ENCODE measurements at places on chromosomes 1 and 21. TPM values are rescaled to one million over a fixed set of nuclear protein-coding genes. Genes with fewer than 3 reads are reported as not detected.

DNA sequence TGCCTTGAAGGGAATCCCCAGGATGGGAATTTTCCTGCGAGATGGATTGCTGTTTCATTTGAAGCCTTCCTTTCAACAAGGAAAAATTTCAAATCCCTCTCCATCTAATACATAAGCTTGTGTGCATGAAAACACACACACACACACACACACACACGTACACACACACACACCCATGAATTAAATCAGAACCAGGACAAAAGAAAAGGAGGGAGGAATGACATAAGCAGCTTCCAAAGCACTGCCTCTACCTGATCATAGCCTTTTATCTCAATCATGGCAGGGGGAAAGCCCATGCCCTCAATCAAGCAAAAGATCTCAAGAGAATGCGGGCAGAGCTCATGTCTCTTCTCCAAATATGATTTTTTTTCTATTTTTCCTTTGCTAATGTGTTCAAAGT lies 139.7 kb downstream of the SLC44A5 start:
- no peak for DNase-seq

DNA sequence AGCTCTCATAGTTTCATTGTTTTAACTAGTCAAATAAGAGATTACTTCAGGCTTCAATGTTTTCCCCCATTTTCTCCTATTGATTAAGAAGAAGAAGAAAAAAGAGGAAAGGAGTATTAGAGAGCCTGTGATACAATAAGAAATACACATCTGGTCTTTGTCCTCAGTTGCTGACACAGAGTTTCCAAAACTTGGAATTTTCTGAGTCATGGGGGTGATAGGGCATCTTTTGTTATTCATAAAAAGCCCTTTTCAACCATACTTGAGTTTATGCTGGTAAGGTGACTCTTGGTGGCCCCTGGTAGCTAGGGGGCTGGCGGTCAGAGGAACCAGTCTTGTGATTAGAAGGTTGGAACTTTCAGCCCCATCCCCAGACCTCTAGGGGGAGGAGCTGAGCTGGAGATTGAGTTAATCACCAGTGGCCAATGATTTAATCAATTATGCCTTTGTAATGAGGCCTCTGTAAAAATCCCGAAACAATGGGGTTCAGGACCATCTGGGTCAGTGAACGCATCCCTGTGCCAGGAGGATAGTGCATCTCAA lies 28.9 kb upstream of the KLF18 start:
- DNase-seq, result no peak

DNA sequence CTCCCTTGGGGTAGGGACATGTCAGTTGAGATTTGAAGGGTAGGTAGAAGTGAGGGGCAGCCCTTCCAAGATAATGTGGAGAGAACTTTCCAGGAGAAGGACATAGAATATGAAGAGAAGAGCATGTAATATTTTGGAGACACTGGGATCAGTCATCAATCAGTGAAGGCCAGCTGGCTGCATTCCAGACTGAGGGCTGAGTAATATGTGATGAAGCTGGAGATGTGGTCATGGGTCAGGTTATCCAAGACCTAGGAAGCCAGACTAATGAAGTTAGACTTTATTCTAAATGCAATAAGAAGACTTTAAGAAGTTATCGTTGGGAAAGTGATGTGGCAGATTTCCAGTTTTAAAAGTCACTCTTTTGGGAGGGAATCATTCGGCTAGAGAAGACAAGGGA lies 262.0 kb downstream of the HMCN1 start:
- no peak for DNase-seq

DNA sequence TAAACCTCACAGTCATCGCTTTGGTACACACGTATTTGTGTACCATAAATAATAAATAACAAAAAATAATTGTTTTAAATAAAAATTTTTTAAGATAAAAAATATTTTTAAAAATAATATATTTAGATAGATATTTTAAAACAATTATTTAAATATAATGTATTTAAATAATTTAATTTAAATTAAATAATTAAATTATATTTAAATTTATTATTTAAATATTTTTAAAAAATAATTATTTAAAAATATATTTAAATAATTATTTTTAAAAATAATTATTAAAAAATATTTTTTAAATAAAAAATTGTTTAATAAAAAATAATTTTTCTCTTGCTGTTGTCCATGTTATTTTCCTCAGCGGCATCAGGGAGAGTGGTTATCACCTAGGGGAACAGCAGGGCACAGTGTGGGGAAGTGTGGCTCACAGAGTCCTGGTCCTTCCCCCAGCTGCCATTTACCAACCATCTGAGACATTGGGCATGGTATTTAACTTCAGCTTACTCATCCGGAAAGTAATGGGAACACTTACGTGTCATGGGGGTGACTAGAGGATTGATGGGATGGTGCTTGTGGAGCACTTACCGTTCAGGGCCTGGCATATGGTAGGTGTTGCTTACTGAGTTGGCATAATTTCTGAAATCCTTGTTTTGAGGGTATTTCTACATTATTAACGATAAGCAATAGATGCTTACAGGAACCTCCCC lies 92.9 kb upstream of the TSPAN2 start:
- DNase-seq, result no peak

DNA sequence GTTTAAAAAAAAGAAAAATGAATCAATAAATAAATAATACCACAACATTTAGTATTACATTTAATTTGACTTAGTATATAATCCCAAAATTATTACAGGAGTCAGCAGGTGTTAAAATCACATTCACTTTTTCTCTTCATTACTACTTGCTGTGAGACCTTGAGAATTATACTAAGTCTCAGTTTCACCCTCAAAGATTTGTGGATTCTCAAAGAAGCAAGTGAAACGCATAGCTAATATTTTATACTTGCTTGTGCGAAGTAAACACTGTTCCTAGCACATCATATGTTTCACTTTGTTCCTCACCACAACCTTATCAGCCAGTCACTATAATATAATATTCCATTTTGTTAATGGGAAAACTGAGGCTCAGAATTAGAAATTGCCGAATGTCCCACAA lies 4.0 kb downstream of the CLCA1 start:
- DNase-seq, result no peak

- no peak for DNase-seq
Measured at GRCh38 chr21:37380349-37381323, 14.1 kb downstream of the DYRK1A start.

MMEL1 gene
- total RNA-seq, result 4.1 TPM

EPHB2 gene
- 0.25 TPM for total RNA-seq

DNA sequence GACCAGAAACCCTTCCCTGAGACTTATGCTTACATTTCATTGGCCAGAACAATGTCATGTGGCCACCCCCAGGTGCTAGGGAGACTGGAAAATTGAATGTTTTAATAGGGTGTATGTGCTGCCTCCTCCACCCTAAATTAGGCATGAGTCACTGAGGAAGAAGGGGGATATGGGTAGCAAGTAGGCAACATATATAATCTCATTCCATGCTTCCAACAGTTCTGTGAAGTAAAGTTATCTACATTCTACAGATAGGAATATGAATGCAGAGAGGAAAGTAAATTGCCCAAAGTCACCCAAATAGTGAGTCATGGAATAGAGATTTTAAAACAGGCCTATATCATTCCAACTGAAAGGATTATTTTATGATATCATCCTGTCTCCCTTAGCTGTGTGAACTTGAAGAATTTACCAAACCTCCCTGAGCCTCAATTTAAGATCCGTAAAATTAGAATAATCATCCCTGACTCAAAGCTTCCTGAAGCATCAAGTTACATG lies 168.6 kb upstream of the FGGY start:
- no peak for DNase-seq

- no peak for DNase-seq
Measured at GRCh38 chr1:145988773-145989172, 7.6 kb downstream of the TXNIP start.
